ENCODE measurements at places on chromosomes 6 and 20.

GRCh38 chr6:75103431-75103830 lies 102.4 kb downstream of the COL12A1 start:
- DNase-seq, result no peak

DNA sequence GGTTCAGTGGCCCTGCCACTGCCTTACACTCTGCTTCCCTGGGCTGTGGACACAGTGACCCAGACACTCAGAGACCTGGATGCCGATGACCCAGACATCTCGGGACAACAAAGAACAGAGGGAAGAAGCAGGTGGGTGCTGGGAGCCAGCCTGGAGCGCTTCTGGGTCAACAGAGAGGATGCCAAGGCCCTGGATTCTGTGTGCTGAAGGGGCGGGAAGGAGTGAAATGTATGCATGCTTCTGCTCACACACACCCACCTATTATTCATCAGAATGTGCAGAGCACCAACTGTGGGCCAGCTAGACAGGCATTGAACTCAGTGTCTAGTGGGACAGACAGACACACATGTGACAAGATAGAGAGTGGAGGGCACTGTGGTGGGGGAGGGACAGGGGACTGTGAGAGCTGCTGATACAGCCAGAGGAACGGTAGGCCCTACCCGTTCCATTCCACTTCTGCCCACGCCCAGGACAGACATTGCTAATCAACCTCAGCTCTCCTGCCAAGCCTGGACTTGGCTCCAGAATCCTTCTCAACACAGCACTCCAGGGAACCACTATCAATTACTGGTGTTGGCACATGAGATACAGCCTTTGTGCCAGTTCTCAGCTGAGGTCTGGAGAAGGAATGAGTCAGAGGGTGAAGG lies 20.2 kb downstream of the KCNK15 start:
- no peak for DNase-seq

- no peak for DNase-seq
These were observed 22.1 kb downstream of the PBOV1 start for GRCh38 chr6:138196122-138196738.

DNA sequence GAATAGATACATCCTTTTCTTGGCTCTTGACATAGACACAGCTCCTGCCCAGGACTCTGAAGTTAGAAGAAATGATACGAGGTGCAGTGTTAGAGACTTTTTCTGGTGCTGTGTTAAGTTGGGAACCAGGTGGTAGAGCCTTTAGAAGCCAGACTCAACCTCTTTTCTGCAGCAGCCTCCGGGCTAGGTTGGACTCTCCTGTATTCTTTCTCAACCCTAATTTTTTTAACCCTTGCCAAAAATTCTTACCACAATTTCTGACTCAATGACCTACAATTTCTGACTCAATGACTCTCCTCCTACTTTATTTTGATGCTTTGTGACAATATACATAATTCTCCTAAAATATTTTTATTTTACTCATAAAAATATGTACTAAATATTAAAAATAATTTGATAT lies 127.4 kb upstream of the PRL start:
- no peak for DNase-seq

- no peak for DNase-seq
These were observed 9.4 kb upstream of the ANGPT4 start for GRCh38 chr20:925516-925915.
